ENCODE measurements at places on chromosomes 12 and 14.

GRCh38 chr14:71532790-71533189 lies 399.4 kb upstream of the RGS6 start:
- DNase-seq, result no peak

GRCh38 chr12:70251226-70251625 lies 8.0 kb downstream of the CNOT2 start:
- peak; percentile 41 for DNase-seq

DNA sequence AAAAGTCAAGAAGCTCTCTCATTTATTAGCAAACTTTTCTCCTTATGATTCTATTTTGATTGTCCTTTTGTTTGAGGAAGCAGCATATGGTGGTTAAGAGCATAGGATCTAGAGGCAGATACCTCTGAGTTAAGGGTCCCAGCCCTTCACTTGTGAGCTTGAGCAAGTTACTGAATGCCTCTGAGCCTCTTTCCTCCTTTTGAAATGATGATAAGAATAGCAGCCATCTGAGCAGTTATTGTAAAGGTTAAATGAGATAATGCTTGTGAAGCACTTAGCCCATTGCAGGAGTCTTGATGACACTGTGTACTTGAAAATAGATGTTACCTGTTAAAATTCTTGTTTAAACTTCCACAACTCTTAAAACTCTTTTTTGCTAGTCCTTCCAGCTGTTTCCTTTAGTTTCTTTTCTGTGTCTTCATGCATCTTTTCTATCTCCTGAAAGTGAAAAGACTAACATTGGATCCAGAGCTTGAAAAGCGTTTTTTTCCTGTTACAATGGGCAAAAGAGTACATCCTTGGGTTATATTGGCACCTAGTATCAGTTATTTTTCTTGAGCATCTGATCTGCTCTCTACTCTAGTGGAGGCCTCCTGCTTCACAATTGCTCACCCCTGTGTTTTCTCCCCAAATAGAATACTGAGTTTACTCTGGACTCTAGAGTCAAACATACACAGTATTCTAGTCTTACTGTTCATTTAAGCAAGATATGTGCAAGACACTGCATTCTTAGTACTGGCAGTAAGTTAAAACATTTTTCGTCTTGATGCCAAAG lies 3.1 kb downstream of the HIF1A start:
- peak; percentile 73 for DNase-seq

GRCh38 chr12:111715279-111715678 lies 29.4 kb downstream of the ACAD10 start:
- no peak for DNase-seq

DNA sequence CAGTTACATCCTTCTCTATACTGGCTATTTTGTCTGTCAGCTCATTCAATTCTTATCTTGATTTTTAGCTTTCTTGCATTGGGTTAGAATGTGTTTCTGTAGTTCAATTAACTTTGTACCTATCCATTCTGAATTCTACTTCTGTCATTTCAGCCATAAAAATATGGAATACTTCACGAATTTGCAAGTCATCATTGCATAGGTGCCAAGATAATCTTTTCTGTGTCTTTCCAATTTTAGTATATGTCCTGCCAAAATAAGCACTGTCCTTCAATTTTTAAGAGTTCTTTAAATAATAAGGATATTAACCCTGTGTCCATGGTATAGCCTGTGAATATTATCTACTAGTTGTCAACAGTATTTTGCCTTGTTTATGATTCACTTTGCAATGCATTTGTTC lies 665.7 kb upstream of the MDGA2 start:
- no peak for DNase-seq

- DNase-seq, result no peak
Observed at GRCh38 chr12:20560935-20561334, 134.2 kb upstream of the SLCO1C1 start.

DNA sequence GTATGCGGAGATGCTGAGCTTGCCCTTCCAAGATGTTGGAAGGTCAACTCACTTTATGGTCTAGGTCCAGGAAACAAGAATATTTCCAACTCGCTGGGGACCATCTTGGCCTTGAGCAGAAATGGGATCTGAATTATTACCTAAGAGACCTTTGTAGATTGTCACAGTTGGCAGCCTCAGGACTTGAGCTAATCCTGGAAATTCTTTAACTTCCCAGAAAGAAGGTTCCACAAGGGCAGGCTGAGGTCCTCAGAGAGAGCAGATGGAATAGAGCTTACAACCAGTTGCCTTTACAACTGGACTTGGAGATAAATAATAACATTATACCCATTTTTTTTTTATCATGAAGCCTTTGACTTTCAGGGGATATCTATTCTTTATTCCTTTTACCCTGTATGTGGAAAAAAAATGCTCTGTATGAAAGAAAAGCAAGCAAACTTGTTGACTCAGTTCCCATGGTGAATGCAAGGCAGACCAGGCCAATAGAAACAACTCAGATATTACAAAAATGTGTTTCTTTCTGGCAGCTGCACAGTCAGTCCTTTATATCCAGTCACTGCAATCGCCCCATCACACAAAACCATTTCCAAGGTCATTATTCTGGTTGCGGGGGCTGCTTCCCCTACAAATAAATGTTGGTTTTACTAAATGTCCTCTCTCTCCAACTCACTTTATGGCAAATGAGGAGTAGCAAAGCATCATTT lies 401.4 kb downstream of the ZFP36L1 start:
- DNase-seq, result no peak

DNA sequence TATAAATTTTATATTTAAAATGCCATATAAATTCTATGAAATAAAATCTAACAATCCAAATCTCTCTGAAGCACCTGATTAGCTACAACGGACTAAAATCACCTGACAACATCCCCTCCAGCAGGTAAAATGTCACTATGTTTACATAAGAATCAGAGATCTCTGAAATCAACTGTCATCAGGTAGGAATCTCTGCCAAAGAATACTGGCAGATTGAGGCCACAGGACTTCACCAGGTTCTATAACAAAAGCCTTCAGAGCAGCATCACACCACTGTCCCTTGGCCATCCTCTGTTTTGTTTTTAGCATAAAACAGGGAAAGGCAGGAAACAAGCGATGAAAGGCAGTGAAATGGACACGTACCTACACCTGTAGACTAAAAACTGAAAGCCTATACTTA lies 22.1 kb downstream of the FGD6 start:
- no peak for DNase-seq

DNA sequence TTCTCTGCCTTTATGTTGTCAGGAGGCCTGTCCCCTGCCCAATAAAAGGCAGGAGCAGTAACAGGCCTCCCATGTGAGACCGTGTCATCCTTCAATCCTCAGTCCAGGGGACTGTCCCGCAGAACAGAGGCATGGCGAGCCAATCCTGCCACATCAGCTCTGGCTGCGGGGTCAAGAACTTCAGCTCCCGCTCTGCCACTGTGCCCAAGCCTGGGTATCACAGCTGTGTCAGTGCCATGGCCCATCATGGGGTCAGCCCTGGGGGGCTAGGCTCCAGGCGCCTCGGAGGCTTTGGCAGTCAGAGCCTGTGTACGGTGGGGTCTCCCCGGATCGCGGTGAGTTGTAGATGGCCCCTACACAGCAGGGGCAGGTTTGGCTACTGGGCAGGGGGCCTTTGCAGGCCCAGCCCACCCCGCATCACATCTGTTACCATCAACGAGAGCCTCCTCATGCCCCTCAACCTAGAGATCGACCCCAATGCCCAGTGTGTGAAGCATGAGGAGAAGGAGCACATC lies 19.9 kb upstream of the KRT83 start:
- DNase-seq, result no peak

- DNase-seq, result no peak
Observed at GRCh38 chr12:93536111-93536765, 36.2 kb upstream of the SOCS2 start.

Data from Karpas-422 (cell line).